ENCODE measurements at places on chromosomes 3 and 15. TPM values are rescaled to one million over a fixed set of nuclear protein-coding genes. Genes with fewer than 3 reads are reported as not detected.

TGM4 gene
- total RNA-seq, result not detected

SPTBN5 gene
- total RNA-seq, result 2.2 TPM

ZNF860 gene
- 2.3 TPM for total RNA-seq

GOLGA8G gene
- total RNA-seq, result not detected

BTLA gene
- 0.15 TPM for total RNA-seq

HDC gene
- total RNA-seq, result 3.1 TPM

SLC51B gene
- 0.39 TPM for total RNA-seq

GORASP1 gene
- total RNA-seq, result 62.5 TPM

ZNF620 gene
- 5.5 TPM for total RNA-seq

UROC1 gene
- total RNA-seq, result not detected

NECTIN3 gene
- total RNA-seq, result 26.0 TPM

DISP2 gene
- total RNA-seq, result 2.5 TPM

MEX3B gene
- 4.9 TPM for total RNA-seq

GPR87 gene
- total RNA-seq, result 0.52 TPM

ZPLD1 gene
- 0.21 TPM for total RNA-seq

TRPC1 gene
- total RNA-seq, result 5.6 TPM

PARP6 gene
- 64.5 TPM for total RNA-seq

MUC20 gene
- total RNA-seq, result 20.3 TPM

DUOXA1 gene
- total RNA-seq, result 96.7 TPM

PAQR5 gene
- 17.7 TPM for total RNA-seq

MOBP gene
- 0.09 TPM for total RNA-seq

CIB1 gene
- 84.6 TPM for total RNA-seq

DCLK3 gene
- total RNA-seq, result 0.15 TPM
